ENCODE measurements at places on chromosomes 5 and 9.
A peak's percentile ranks its signal among the peaks of the same experiment; 100 is the strongest.

GRCh38 chr5:139814704-139815280, 19.2 kb downstream of the PSD2 start:
- no peak for DNase-seq

DNA sequence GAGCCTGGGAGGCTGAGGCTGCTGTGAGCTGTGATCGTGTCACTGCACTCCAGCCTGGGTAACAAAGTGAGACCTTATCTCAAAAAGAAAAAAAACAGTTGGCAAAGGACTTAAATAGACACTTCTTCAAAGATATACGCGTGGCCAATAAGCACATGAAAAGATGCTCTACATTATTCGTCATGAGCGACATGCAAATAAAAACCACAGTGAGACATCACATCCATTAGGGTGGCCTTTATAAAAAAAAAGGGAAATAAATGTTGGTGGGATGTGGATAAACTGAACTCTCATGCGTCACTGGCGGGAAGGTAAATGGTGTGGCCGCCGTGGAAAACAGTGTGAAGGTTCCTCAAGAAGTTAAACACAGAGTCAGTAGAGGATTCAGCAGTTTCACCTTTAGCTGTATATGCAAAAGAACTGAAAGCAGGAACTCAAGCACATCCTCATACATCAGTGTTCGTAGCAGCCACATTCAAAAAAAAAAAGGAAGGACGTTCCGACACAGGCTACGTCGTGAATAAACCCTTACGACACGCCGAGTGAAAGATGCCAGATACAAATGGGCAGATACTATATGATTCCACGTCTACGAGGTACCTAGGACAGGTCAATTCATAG, 24.5 kb upstream of the NRARP start:
- no peak for DNase-seq

- DNase-seq, result no peak
These were observed 268.2 kb downstream of the MLLT3 start for GRCh38 chr9:20353931-20354652.

DNA sequence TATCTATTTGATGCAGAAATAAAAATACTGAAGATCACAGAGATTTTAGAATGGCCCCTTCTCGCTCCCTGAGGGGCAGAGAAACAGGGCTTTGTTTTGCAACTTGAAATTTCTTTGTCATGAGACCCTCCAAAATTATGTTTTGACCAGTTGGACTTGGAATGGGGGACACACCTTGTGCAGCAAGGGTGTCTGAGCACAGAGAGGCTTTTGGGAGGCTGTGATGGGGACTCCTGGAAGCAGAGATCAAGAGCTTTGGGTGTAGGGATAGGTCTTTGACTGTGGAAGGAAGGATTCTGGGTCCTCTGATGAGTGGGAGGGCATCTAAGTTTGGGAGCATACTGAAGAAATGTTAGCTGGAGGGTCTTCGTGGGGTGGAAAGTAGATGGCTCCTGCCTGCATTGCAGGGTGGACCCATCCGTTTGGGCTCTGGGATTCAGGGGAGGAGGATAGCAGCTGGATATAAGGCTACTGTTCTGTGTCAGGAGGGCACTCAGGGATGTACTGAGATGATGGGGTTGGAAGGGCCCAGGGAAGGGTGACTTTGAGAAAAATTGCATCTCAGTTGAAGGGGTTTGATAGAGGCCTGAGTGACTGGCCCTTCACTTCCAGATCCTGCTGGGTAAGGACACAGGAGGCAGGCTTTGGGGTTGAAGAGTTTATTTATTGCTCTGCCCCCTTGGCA, 1.8 kb upstream of the MYORG start:
- no peak for DNase-seq

GRCh38 chr5:180315762-180316212, 23.9 kb upstream of the MAPK9 start:
- DNase-seq, result peak; percentile 27

DNA sequence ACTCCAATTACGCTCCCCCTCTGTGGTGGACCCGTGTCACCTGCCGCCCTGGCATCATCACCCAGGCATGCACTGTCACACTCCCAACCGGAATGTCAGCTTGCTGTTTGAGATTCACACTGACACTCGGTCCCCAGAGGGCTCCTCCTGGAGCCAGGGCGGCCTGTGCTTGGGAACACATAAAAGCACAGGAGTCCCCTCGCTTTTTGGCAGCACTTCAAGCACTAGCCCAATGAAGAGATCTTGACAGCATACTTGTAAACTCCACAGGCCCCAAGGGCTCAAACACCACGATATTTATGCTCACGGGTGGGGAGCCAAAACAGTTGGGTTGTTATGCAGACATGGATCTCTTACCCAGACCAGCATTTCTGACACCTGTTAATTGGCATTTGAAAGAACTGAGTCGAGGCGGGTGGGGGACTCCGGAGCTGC, 90.8 kb upstream of the EGFLAM start:
- peak; percentile 87 for DNase-seq

- DNase-seq, result no peak
These were observed 221.7 kb downstream of the FGF10 start for GRCh38 chr5:44167540-44167939.

- DNase-seq, result no peak
These were observed 7.4 kb upstream of the KLF4 start for GRCh38 chr9:107496976-107497375.

- DNase-seq, result no peak
These were observed 52.4 kb downstream of the MRPS27 start for GRCh38 chr5:72267685-72268084.

- DNase-seq, result no peak
These were observed 12.4 kb downstream of the CLPTM1L start for GRCh38 chr5:1332461-1333001.

- DNase-seq, result no peak
These were observed 32.5 kb downstream of the UBAP2 start for GRCh38 chr9:34016149-34016548.

- DNase-seq, result no peak
These were observed 57.9 kb downstream of the OSTF1 start for GRCh38 chr9:75146229-75146628.

- no peak for DNase-seq
These were observed 27.0 kb downstream of the GRIN3A start for GRCh38 chr9:101711330-101711941.

DNA sequence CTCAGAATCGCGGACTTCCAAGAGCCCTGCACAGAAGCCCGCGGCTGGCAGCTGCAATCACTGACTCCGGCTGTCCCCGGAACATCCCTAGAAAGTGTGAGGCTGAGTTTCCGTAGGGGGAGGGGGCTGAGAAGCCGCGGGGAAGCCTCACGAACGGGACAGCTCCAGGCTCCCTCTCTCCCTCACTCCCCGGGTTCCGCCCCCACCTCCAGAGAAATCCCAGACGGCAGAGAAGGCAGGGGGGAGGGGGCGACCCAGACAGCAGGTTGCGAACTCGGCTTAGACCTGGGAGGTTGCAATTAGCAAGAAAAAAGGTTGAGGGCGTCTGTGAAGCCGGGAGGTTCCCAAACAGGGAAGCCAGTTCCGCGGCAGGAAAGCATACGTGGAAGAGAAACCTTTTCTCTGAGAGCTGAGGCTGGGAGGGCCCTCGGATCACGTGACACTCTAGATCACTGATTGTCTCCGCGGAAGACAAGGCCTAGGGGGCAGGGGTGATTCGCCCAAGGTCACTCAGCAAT, 73.8 kb upstream of the CPLX2 start:
- no peak for DNase-seq
